ENCODE measurements at places on chromosomes 2 and 18. TPM values are rescaled to one million over a fixed set of nuclear protein-coding genes. Genes with fewer than 3 reads are reported as not detected.

DNA sequence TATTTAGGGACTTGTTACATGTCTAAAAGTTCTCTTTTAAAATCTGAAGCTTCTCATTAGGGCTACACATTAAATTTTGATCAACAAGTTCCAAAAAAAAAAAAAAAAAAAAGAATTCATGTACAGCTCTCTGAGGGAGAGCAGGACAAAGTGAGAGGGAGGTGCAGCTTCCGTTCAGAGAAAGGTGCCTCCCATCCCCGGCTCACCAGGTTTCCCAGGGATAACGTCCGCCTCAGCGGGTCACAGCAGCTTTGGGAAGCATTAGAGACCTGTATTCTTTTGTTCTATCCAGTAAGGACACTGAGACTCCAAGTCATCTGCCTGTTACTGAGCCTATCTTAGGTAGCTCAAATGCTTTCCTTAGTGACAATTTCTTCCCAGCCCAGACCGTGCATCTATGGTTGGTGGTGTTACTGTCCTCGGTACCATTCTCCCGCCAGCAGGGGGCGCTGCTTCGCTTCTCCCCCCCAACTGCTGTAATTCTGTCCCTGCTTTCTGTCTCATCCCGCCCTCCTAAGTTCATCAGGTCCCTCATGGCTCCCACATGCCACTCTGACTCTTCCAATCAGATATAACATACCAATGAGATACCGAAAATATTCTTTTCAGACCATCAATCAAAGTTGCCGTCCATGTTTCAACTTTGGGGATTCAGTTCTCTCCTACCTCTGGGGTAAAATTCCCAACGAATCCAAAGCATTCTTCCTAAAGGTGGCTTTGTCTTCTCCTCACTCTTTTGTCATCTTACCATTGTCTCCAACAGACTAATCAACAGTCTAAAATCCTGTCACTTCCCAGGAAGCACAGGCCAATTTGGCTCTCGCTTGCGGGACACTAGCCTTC is 466.5 kb downstream of the METTL4 start:
- no peaks in the 10 kb centered on the region for H3K36me3 ChIP-seq
- no peaks in the 10 kb centered on the region for H3K27me3 ChIP-seq
- no peaks in the 10 kb centered on the region for H3K4me1 ChIP-seq
- no peak overlapping the region for H3K4me3 ChIP-seq

DNA sequence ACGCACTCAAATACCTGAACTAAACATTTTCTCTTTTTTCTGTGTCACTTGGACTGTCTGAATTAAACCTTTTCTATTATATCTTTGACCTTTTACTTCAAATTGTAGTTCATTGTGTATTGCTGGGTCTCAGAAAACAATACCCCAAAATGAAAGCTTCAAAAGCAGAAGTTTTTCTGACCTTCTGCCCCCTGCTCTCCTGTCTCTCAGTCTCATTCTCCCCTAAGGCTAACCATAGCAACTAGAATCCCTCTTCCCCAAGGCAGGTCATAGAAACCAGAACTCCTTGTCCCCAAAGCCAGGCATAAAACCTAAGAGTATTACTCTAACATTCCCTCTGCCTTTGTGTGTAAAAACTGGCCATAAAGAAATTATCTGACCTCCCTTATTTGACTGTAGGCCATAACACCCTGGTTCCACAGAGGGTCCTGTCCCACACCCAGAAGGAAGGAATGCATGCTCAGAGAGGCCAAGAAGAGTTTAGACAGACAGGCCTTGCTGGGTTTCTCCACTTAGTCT is 93.5 kb upstream of the B3GNT2 start:
- H3K36me3 ChIP-seq, result no peaks in the 10 kb centered on the region
- no peaks in the 10 kb centered on the region for H3K4me1 ChIP-seq
- no peak for DNase-seq
- H3K27ac ChIP-seq, result no peak overlapping the region

- H3K4me1 ChIP-seq, result no peaks in the 10 kb centered on the region
- H3K36me3 ChIP-seq, result no peaks in the 10 kb centered on the region
- no peak overlapping the region for H3K4me3 ChIP-seq
- H3K27ac ChIP-seq, result no peak overlapping the region
- H3K27me3 ChIP-seq, result no peaks in the 10 kb centered on the region
These were observed 207.4 kb downstream of the ARL6IP6 start for GRCh38 chr2:152925547-152926448.

DNA sequence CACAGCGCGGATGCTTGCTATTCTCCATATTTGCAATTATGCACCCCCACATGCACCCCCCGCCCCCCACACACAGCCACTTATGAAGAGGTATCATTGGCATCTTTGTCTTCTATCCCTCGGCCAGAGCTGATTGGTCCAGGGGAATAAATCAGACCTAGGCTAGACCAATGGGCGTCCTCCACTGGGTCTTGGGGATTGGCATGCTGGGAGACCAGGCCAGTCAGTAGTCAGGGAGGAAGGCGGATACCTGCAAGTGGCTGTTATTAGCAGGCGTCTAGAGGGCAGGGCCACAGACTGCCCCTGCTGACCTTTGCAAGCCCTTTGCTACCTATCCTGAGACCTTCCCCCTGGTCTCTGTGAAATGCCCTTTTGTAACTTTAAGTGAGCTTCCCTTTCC is 30.0 kb downstream of the ATOH8 start:
- no peaks in the 10 kb centered on the region for H3K4me1 ChIP-seq
- no peaks in the 10 kb centered on the region for H3K36me3 ChIP-seq
- H3K4me3 ChIP-seq, result no peak overlapping the region
- no peak overlapping the region for H3K27ac ChIP-seq
- H3K27me3 ChIP-seq, result no peaks in the 10 kb centered on the region
- DNase-seq, result no peak

- H3K27me3 ChIP-seq, result no peaks in the 10 kb centered on the region
- H3K36me3 ChIP-seq, result no peaks in the 10 kb centered on the region
These were observed 51.4 kb downstream of the CMPK2 start for GRCh38 chr2:6814312-6814711.

DNA sequence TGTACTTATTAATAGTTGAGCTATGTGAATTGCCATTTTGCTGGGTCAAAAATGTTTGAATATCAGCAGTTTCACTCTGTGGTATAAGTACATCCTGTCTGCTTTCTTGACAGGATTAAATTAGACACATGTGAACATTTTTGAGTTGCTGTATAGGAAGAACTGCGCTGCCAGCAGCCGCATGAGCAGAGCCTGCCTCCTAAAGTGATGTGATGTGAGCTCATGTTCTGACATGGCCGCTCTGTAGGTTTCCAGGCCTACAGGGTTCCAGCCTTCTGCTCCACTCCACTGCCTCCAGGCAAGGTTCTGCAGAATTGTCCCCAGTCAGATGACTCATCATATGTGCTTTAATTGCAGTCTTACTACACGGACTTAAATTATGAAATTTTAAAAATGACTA is 119.7 kb upstream of the NFATC1 start:
- no peak overlapping the region for H3K4me3 ChIP-seq
- H3K4me1 ChIP-seq, result no peaks in the 10 kb centered on the region
- no peaks in the 10 kb centered on the region for H3K36me3 ChIP-seq
- H3K27ac ChIP-seq, result no peak overlapping the region

GRCh38 chr2:46634905-46635304 is 155.5 kb downstream of the TMEM247 start:
- no peak overlapping the region for H3K27ac ChIP-seq
- H3K36me3 ChIP-seq, result no peaks in the 10 kb centered on the region
- H3K27me3 ChIP-seq, result no peaks in the 10 kb centered on the region
- no peak overlapping the region for H3K4me3 ChIP-seq
- no peak for DNase-seq

- no peak overlapping the region for H3K27ac ChIP-seq
- H3K27me3 ChIP-seq, result no peaks in the 10 kb centered on the region
- H3K36me3 ChIP-seq, result no peaks in the 10 kb centered on the region
- no peak overlapping the region for H3K4me3 ChIP-seq
These were observed 155.6 kb upstream of the DNMT3A start for GRCh38 chr2:25497229-25497917.

DNA sequence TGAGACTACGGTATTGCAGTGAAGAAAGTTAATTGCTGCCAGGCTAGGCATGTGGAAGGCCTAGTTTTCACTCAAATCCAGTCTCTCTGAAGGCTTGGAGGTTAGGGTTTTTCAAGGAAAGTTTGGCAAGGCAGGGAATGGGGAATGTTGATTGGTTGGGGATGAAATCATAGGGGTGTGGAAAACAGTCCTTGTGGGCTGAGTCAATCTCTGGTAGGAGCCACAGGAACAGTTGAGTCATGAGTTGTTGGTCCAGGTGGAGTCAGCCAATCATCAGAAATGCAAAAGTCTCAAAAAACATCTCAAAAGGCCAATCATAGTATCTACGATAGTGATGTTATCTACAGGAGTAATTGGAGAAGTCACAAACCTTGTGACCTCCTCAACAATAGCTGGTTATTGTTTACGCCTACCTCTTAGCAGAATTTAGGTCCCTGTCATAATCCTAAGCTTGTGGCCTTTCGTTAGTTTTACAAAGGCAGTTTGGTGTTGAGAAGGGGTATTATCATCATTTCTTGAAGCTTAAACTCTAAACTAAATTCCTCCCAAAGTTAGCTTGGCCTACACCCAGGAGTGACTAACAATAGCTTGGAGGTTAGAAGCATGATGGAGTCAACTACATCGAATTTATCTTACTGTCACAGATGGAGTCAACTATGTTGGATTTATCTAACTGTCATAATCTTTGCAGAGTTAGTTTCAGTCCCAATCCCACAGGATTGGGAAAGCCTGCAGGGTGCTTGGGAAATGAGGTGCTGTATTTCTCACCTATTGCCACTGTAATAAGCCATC is 33.7 kb upstream of the APCDD1 start:
- no peak for DNase-seq
- no peaks in the 10 kb centered on the region for H3K27me3 ChIP-seq
- no peaks in the 10 kb centered on the region for H3K4me1 ChIP-seq
- no peak overlapping the region for H3K4me3 ChIP-seq

DNA sequence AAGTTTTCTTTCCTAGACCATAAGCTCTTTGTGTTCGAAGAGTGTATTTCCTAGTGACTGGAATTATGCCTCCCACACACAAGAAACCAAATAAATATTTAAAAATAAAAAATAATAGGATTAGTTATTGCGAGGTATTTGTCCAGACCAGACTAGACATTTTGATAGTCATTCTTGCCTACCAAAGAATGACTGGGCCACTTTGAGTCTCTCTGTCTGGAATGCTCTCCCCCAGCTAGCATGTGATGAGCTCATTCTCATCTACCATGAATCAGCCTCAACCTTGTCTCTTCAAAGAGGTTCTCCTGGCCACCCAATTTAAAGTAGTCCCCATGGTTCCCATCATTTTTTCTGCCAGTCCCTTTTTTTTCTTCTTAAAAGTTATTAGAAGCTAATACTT is 13.9 kb upstream of the DSC1 start:
- H3K4me1 ChIP-seq, result no peaks in the 10 kb centered on the region
- H3K27ac ChIP-seq, result no peak overlapping the region
- no peak overlapping the region for H3K4me3 ChIP-seq
- no peaks in the 10 kb centered on the region for H3K27me3 ChIP-seq
- H3K36me3 ChIP-seq, result no peaks in the 10 kb centered on the region
- DNase-seq, result no peak

- DNase-seq, result no peak
- no peak overlapping the region for H3K4me3 ChIP-seq
- no peaks in the 10 kb centered on the region for H3K4me1 ChIP-seq
- no peak overlapping the region for H3K27ac ChIP-seq
- H3K27me3 ChIP-seq, result no peaks in the 10 kb centered on the region
These were observed 174.5 kb downstream of the PID1 start for GRCh38 chr2:229096409-229097066.

The BCL2 gene
- total RNA-seq, result 61.1 TPM

The HOXD8 gene
- 46.2 TPM for total RNA-seq

The CRYBA2 gene
- total RNA-seq, result not detected

The EPAS1 gene
- 35.0 TPM for total RNA-seq

The IL1RN gene
- total RNA-seq, result 0.77 TPM

Data from uterus (tissue), 4 donors.